Skin of body (tissue), 3 donors: ENCODE measurements at places on chromosomes 3 and 15. TPM values are rescaled to one million over a fixed set of nuclear protein-coding genes. Genes with fewer than 3 reads are reported as not detected.
A peak's percentile ranks its signal among the peaks of the same experiment; 100 is the strongest.

Gene NRG4
- 0.10 TPM for total RNA-seq

Gene DAZL
- not detected for total RNA-seq

DNA sequence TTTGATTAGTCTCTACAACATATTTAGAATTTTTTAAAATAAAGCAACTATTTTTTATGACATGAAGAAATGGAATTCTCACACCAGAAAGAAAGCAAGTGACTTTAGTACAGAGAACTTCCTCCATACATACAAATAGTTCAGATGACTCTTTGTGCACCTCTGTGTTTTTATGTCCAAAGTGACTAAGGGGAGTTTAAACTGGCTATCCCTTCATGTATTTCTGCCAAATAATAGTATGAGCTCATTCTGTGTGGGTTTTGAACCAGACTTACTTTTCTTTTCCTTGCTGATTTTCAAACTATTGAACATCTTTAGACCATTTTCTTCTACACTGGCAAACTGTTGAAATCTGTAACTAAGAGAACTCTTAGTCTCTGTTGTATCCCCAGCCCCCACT, 196.3 kb downstream of the EPHA3 start:
- DNase-seq: no peak

DNA sequence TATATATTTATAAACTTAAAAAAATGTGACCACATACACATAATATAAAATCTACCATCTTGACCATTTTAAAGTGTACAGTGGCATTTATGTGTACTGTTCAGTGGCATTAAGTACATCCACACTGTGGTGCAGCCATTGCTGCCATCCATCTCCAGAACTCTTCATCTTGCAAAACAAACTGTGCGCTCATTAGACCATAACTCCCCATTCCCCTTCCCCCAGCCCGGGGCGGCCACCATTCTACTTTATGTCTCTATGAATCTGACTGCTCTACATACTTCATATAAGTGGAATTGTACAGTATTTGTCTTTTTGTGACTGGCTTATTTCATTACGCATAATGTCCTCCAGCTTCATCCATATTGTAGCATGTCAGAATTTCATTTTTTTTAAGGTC, 47.8 kb downstream of the CTXND1 start:
- DNase-seq: no peak

DNA sequence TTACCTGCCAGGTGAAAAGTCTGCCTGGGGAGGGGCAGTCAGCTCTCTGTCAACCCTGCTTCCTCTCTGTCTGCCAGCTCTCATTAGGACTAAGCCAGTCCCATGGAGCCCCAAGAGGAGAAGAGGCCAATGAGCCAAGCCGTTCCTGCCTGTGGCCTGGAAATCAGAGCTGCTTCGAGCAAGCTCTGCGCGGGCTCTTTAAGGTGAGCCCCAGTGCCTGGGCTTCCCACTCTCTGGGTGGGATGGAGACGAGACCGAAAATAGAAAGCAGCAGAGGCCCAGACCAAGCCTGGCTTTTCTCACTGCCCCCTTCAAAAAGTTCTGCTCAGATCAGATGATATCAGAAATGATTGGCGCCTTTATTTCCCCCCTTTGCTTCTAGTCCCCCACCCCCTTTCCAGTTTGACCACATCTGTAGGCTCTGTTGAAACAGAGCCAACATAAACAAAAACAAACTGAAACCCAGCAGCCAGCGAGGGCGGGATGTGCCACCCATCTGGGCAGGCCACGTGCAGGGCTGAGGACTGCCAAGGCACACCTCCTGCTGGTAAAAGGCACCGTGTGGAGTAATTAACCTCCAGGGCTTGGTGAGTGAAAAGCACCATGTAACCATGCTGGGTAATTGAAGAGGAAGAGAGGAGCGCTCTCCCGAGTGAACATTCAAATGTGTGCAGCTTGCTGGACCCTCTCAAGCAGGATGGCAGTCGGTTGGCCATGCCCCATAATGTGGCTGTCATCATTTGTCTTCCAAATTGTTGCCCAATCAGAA, 471.0 kb upstream of the PROK2 start:
- DNase-seq: peak; percentile 33

- no peak for DNase-seq
Measured at GRCh38 chr3:10935846-10936631, 56.5 kb upstream of the SLC6A1 start.

GRCh38 chr3:124116906-124117305, 125.0 kb upstream of the ROPN1 start:
- DNase-seq: no peak

DNA sequence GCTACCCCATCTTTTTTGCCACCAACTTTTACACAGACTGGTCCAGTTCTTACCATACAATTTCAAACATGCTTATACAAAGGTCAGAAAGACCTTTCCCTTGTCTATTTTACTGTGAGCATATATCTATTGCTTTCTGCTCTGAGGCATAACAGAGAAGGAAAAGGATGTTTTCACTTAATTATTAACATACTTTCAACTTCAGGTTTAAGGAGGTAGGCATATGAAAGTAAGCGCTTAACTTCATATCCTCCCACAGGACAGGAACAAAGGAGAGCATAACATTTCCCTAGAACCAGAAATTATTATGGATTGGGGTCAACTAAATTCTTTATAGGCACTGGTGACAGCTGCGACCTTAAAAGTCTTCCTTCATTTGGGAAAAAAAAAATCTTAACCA, 1.1 kb downstream of the MYEF2 start:
- no peak for DNase-seq
